ENCODE measurements at places on chromosomes 3 and 15.

- no peak for DNase-seq
These were observed 133.8 kb downstream of the RBMS3 start for GRCh38 chr3:29414468-29415224.

DNA sequence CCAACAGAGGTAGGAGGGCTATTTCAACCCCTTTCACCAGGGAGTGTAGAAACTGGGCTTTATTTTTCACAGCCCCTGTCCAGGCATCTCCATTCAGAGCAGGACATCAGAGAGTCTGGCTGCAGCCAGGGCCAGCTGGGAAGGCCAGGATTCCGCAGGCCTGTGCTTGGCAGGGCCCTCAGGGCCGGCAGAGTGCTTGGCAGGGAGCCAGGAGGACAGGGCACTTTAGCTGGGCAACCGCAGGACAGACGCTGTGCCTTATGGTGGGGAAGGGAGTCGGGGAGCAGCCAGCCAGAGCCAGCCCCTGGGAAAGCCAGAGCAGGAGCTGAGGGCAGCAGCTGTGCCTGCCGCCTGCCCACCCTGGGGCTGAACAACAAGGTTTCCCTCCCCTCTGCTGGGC is 34.5 kb upstream of the IQCF6 start:
- DNase-seq: no peak

- DNase-seq: no peak
These were observed 82.3 kb downstream of the RBPMS2 start for GRCh38 chr15:64693134-64693533.

GRCh38 chr15:33453761-33454160 is 143.0 kb downstream of the RYR3 start:
- no peak for DNase-seq

- no peak for DNase-seq
These were observed 40.5 kb upstream of the CMTM8 start for GRCh38 chr3:32197991-32198390.

GRCh38 chr15:70478251-70478990 is 284.9 kb downstream of the UACA start:
- DNase-seq: peak; percentile 45

DNA sequence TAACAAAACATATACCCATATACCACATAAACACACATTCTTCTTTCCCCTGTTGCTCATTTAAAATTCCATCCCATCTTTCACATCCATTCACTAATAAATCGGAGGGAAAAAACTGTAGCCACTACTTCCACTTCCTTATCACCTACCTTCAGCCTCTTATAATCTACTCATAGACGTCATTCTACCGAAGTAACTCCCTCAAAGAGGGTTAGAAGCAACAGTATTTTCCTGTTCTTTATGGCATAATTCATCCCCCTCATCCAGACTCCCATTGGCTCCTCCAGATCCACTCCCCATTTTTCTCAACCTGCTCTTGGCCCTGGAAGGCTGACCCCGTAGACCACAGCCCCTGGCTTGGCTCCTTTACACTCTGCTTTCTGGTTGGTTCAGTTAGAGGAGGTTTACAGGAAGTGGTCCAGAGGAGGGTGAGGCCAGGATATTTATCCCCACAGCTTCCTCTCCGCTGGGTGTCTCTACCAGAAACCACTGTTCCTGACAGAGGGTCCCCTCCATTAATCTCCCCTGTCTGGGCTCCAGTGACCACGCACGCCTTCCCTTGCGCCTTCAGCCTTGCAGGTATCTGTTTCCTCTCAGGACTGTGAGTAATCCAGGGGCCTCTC is 46.3 kb downstream of the FMN1 start:
- no peak for DNase-seq

- DNase-seq: no peak
These were observed 75.4 kb downstream of the CMTM8 start for GRCh38 chr3:32313723-32314473.

GRCh38 chr15:51492528-51492927 is 130.0 kb downstream of the DMXL2 start:
- no peak for DNase-seq

- DNase-seq: no peak
These were observed 81.9 kb upstream of the CDV3 start for GRCh38 chr3:133491481-133492059.

GRCh38 chr3:63975723-63976122 is 47.6 kb downstream of the PSMD6 start:
- no peak for DNase-seq

DNA sequence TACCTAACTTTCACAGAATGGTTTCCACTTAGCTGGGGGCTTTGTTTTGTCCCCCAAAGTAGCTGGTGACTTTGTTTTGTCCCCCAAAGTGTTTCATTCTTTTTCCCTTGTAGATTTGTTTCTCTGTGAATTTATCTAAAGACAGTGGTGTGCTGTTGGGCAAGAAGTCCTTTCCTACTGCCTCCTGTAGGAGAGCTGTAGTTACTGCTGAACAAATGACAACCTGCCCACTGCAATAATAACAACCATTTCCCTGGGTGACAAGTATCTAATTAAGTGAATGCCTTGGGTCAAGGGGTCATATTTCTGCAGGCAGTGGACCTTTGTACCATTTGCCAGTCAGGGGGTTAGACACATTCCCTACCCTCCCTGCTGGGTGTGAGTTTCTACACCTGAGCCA is 125.4 kb upstream of the BFSP2 start:
- DNase-seq: no peak

DNA sequence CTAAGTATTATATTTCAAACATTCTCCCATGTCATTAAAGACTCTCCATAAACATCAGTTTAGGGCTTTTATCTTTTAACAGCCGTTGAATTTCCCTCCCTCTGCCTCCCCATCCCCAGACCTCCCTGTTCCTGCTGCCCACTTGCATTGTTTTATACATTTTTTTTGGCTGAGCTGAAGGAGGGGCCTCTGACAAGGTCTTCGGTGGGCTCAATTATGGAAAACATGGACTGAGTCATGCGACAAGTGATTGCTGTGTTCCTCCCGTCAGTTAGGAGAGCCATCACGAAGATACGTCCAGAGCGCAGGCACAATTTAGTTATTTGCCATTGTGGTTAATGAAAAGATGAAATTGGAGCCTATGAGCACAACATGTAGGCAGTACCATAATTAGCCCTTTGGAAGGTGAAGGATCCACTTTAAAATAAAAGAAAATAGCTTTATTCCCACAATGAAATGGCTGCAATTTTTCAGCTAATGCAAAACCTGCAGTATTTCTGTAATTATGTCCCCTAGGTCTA is 12.0 kb upstream of the NMNAT3 start:
- DNase-seq: peak; percentile 66

DNA sequence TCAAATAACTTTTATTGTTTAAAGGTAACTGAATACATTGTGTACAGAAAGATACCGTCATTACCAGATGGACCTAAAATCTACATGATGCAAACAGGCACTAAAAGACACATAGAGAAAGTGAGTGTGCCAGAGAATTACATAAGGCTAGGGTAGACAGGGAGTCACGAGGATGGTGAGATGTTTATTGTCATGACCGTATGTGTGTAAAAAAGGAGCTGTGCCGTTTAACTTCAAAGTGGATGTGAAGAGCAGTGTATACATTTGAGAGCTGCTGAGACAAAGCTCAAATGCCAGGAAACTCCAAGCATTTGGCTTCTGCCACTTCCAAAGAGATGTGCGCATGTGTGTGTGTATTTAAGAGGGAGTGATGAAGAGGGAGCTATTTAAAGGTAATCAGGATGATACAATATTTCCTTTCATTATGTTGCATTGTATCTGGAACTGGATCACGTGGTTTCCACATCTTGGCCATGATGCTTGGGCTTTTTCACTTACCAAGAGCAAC is 51.4 kb upstream of the IGF1R start:
- DNase-seq: no peak

DNA sequence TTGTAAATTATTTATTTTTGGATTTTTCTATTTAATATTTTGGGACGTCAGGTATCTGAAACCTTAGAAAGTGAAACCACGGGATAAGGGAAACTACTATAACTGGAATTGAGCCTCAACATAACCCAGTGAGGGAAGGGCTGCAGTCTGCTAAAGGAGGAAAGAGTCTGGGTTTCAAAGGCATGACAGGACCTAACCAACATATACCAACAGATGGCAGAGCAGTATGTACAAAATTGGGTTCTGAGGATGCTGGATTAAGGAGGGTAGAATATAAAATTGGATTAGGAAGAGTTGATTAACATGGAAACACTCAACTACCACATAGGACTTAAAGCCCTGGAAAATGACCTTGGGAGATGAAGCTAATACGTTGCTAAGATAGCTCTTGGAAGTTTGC is 603.5 kb downstream of the MECOM start:
- no peak for DNase-seq

GRCh38 chr3:130712718-130713423 is 33.8 kb downstream of the PIK3R4 start:
- no peak for DNase-seq

- DNase-seq: no peak
These were observed 26.5 kb downstream of the FRMD4B start for GRCh38 chr3:69359339-69359893.

GRCh38 chr3:123471106-123471505 is 22.2 kb upstream of the ADCY5 start:
- no peak for DNase-seq

DNA sequence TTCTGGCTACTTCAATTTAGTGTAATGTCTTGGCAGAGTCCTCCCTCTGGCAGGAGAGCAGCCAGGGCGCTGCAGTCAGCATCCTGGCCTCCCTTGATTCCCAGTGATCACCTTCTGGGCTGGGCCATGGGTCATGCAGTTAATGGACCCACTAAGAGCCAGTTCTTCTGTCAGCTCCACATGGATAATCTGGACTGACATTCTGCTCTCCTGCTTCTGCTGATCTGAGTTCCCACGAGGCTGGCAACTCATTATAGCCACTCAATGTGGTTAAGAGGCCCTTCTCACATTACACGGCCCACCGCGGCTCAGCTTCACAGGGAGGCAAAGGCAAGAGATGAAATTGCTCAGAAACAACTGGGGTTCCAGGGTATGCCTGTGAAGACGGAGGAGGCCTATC is 94.0 kb downstream of the WDR76 start:
- no peak for DNase-seq

GRCh38 chr3:186360779-186361178 is 1.3 kb downstream of the DGKG start:
- DNase-seq: no peak

GRCh38 chr3:146037697-146038096 is 123.3 kb downstream of the PLOD2 start:
- no peak for DNase-seq

- no peak for DNase-seq
These were observed 43.9 kb downstream of the EOMES start for GRCh38 chr3:27678234-27678633.

DNA sequence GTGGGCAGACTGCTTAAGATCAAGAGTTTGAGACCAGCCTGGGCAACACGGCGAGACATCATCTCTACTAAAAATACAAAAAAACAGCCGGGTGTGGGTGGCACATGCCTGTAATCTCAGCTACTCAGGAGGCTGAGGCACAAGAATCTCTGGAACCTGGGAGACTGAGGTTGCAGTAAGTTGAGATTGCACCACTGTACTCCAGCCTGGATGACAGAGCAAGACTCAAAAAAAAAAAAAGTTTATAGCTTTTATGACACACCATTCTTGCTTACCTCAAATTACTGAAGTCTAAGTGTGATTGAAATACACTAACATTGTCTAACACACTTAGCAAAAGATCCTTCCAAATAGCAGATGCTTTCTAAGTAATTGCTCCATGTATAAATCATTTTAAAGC is 207.6 kb downstream of the STAG1 start:
- no peak for DNase-seq

DNA sequence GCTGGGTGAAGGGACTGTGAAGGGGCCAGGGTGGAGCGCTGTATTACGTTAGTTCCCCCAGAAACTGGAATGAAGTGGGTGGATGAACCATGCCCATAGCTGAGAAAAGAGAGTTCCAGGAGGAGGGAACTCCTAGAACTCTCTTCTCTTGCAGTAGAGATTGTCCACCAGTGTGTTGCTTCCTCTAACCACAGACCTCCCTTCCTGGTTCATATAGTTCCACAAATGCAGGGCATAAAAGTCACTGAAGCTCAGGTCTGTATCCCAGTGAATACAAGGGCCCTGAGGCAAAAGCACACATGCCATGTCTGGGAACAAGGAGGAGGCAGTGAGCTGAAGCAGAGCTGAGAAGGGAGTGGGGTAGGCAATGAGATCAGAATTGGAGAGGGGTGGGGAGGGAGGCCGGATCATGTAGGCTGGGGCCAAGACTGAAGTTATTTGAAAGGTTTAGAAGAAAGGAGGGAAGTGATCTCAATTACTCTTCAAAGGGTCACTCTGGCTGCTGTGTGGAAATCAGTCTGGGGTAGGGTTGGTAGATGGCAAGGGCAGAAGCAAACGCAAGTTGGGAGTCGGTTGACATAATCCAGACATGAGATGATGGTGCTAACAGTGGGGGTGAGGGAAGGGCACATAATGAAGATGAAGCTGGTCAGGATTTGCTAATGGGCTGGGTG is 6.5 kb downstream of the A4GNT start:
- DNase-seq: no peak

- peak; percentile 51 for DNase-seq
These were observed at the start of the genes KIF9 and KLHL18 for GRCh38 chr3:47282424-47283192. Gene KIF9, minus strand, starts transcription at chr3:47282799. Its CDS starts 5,425 bp downstream, at chr3:47277374. Gene KLHL18, plus strand, starts transcription at chr3:47282944. Its CDS starts 22 bp downstream, at chr3:47282966.

DNA sequence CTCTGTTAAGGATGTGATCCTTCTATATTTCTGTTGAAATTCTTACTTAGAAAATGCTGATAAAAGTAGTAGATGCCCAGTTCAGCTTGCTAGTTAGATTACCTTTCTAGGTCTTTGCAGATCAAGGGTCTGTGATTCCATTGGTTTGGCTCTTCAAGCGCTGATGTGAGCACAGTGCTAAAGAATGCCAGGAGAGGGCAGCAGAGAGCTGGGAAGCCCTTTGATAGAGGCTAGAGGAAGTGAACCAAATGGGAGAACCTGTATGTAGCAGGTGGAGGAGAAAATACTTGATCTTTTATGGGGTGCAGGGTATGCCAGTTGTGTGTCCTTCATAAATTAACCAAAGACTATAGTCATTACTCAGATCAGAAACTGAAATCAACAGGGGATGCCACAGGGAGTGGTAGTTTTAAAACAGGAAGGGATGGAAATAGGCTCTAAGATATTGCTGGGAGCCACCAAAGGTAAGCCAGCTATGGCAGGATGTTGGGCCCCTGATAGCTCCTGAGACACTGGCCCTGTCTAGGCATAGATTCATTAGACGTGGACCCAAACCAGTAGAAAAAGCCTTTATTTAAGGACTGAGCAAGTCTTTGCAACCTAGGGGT is 677.4 kb downstream of the SQOR start:
- peak; percentile 31 for DNase-seq

- no peak for DNase-seq
These were observed 18.5 kb upstream of the CTXND1 start for GRCh38 chr15:80270472-80270871.

DNA sequence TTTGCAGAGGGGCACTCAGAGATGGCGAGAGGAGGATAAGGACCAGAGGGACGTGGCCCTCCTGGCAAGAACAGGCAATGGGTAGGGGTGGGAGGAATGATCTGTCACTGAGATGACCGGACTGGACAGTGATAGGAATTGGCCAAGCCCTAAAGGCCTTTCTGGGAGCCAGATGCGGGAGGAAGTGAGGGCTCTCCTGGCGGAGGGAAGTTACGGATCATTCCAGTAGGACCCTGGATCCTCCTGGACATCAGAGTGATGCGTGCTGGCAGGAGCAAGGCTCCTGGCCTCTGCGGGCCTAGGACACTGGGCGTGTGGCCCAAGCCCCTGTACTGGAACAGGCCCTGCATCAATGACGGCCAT is 23.4 kb downstream of the KIF7 start:
- no peak for DNase-seq

All from NCI-H1417 treated with DMSO at 0.1 percent for 48 hours (cell line).